CD4-positive, alpha-beta T cell treated with Interleukin-4 for 4 hours (primary cell): ENCODE measurements at places on chromosomes 6 and 20.

DNA sequence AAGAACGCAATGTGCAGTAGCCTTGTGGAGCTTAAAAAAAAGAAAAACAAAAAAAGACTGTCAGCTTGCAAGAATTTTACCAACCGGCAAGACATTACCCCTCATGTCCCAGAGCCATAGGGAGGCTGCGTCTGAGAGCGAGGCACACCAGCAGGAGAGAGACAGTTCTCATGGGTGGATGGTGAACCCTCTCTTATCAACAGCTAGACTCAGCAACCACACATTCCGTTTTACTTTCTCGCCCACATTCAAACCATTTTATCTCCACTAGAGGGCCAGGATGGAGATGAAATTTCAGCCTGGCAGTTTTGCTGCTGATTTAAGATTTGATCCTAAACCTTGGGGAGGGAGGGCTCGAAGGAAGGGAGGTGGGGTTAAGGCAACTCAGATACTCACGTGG lies 247.0 kb downstream of the ATXN1 start:
- peak; percentile 59 for DNase-seq

DNA sequence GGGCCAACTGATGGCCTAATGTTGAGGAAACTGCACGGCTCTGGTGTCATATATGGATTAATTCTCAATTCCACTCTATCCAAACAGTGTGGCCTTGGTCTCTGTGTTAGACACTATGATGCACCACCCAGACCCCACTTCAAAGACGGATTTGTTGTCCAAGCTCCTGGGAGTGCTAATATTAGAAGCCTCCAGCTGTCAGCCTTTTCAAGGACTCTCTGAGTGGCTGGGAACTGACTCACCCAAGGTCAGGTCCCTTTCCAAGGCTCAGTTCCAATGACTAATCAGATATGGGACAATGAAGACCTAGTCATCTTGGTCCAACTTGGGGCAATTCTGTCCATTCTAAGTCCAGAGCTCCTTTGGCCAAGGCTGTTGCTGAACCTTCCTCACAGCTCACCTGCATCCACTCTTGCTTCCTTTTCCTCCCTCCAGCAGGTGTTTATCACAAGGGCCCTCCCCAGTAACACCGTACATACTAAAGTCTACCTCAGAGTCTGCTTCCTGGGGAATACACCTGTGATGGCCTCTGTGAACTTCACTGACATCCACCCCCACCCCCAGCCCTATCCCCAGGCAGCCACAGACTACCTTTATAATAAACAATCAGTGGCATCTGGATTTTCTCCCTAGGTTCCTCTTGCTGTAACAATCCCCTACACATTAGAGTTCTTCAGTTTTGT lies 7.2 kb upstream of the IL20RA start:
- DNase-seq, result no peak

GRCh38 chr6:10412461-10413261 lies 2.2 kb downstream of the TFAP2A start:
- no peak for DNase-seq

DNA sequence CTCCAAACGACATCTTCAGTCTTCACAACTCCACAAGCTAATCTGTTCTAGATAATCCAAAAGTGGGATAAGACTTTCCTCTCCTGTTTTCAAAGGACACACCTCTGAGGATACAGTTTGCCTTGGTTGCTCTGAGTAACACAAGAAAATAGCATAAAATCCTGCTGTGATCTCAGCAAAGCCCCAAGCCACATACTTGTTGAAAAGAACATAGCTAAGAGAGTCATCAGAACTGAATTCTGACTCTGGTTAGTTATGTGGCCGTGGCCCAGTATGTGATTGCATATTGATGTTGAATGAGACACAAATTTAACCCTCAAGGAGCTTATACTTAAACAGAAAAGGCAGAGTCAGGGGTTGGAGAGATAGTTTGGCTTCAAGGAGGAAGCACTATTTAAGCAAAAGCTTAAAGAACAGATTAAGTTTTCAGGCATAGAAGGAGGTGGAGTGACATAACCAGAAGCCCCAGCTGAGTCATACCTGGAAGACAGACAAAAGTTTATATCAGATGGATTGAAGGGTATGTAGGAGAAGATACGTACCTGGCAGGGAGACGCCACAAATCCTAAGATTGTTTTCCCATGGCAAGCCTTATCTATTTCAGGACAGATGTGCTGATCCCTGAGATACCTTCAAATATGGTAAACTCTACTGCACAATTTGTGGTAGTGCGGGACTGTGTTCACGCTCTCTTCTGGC lies 41.2 kb downstream of the OPN5 start:
- no peak for DNase-seq

DNA sequence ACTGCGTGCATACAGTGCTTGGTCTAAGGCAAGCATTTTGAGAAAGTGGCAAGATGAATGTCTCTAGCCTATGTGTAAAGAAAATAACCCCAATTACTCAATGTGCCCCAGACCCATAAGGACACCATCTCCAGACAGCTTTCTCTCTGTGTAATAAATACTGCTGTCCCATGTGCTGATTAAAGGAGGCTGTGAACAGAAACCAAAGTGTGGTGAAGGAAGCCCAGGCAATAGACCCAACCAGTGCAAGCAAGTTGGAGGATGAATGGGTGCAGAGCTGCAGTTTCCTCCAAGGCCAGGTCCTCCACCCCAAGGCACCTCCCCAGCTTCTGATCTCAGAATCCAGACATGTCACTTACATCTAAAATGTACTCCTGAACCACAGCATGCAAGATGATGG lies 60.6 kb downstream of the TRAM2 start:
- DNase-seq, result no peak

- DNase-seq, result no peak
Measured at GRCh38 chr20:26216025-26216424, 519.4 kb upstream of the ZNF337 start.

- DNase-seq, result no peak
Measured at GRCh38 chr6:19452495-19452894, 384.7 kb upstream of the ID4 start.

DNA sequence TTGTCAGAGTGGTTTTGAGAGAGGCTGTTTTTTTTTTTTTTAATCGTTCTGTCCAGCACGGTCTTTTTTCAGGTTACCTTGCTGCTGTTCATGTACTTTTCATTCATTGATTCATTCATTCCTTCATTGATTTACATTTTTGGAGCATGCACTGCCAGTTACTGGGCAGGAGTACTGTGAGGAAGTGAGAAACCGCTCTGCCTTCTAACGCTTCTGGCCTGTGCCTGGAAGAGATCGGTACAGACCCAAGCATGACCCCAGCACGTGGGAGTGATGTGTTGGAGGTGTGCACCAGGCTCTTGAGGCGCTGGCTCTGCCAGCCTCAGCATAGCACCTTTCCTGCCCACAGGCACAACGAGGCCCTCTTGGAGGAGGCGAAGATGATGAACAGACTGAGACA lies 9.1 kb downstream of the RIPK1 start:
- DNase-seq, result no peak

GRCh38 chr6:15434823-15435380 lies 189.0 kb downstream of the JARID2 start:
- no peak for DNase-seq

DNA sequence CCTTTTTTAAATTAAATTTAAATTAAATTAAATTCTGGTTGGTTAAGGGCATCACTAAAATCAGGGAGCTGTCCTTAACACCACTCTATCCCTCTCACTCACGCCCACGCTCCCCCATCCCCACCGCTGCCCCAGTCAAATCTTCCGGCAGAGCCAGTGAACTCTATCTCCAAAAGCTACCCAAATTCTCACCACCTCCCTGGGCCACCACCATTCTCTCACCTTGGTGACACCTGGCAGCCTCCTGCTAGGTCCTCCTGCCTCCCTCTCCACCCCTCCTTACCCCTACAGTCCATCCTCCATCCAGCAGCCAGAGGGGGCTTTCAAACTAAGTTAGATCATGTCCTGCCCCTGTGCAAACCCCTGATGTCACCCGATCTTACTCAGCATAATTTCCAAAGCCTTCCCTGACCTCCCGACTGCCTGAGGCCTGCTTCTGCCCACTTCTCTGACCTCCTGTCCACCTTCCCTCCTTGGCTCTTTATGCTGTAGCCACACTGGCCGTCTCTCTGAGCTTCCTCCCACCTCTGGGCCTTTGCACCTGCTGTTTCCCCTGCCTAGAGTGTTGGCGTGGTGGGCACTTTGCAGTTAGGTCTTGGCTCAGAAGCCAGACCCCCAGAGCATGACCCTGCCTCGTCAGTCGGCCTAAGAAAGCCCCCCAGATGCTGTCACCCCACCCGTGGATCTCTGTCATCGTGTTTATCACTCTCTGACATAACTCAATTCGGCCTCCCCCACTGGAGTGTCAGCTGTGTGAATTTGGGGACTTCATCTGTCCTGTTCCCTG lies 24.7 kb downstream of the PTGIS start:
- no peak for DNase-seq

DNA sequence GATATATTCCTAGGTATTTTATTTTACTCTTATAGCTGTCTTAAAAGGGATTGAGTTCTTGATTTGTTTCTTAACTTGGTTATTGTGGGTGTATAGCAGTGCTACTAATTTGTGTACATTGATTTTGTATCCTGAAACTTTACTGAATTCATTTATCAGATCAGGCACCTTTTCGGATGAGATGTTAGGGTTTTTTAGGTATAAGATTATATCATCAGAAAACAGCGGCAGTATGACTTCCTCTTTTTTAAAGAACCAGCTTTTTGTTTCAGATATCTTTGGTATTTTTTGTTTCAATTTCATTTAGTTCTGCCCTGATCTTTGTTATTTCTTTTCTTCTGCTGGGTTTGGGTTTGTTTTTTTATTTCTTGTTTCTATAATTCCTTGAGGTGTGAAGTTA lies 382.4 kb upstream of the ADGRB3 start:
- no peak for DNase-seq

- DNase-seq, result no peak
Measured at GRCh38 chr6:10403385-10404106, 11.3 kb downstream of the TFAP2A start.

DNA sequence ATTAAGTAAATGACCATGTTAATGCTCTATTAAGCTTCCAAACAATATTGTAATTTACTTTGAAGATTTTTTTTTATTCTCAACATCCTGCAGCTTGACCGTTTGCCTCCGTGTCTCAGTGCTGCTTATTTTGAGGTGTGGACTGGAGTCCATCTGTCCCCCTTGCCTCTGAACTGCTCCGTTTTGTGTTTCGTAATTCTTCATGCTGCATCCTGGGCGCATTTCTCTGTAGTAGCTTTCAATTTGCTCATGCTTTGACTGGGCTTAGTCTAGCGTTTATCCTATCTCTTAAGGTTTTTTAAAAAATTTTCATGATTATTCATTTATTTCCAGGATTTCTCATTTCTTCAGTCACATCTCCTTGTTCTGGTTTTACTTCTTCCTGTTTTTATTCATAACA lies 37.8 kb downstream of the PTPN1 start:
- DNase-seq, result no peak

DNA sequence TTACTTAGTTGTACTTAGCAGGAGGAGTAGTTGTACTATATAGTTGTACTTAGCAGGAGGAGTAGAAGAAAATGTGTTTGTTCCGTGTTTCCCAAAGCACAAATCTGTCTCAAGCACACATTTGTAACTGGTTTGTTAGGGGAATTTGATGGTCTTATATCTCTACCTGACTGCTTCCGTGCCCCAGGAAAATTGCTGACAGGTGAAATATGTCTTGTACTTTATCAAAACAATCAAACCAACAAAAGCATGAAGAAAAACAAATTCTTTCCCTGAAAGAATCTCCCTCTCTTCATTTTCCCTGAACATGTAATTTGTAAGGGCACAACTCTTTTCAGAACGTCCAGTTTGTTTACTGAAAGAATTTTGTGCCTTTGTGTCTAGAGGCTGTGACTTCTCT lies 106.6 kb upstream of the RGS17 start:
- no peak for DNase-seq

DNA sequence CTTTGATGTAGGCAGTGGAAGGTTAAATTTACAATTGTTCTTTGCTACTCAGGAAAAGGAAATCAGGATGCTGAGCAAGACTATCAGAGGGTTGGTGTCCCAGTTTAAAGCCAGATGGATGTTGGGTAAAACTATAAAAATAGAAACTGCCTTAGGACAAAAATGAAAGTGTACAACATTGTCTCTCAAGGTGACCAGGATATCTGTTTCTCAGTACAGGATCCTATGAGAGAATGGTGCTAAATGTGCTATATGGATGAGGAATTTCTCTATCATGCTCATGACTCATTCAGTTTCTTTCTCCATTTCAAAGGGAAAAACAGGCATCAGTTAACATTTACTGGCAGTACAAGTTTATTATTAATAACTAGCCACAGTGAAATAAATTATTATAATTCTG lies 534.2 kb upstream of the GJE1 start:
- DNase-seq, result no peak

- DNase-seq, result no peak
Measured at GRCh38 chr6:144957236-144957937, 672.3 kb downstream of the UTRN start.

- no peak for DNase-seq
Measured at GRCh38 chr6:107517274-107517673, 27.4 kb downstream of the SOBP start.

DNA sequence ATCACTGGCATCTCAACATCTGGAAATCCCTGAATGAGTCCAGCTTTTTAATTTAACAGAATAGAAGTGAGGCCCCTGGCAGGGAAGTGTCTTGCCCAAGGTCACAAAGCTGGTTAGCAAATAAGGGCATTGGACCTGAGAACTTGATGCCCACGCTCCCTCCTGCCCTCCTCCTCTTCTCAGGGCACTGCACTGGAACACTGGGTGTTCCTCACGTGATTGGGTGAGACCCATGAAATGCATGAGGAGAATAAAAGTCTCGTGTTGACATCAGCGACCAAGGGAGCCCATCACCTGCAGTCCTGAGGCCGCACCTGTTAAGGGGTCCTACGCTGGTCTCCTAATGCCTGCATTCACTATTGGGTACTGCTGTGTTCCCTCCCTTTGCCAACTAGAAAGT lies 7.4 kb downstream of the FAM50B start:
- DNase-seq, result no peak

- no peak for DNase-seq
Measured at GRCh38 chr6:8436966-8437365, 1.6 kb upstream of the SLC35B3 start.

- no peak for DNase-seq
Measured at GRCh38 chr20:22775671-22776139, 191.3 kb upstream of the FOXA2 start.

- peak; percentile 19 for DNase-seq
Measured at GRCh38 chr20:38152621-38153221, 12.3 kb downstream of the TGM2 start.

DNA sequence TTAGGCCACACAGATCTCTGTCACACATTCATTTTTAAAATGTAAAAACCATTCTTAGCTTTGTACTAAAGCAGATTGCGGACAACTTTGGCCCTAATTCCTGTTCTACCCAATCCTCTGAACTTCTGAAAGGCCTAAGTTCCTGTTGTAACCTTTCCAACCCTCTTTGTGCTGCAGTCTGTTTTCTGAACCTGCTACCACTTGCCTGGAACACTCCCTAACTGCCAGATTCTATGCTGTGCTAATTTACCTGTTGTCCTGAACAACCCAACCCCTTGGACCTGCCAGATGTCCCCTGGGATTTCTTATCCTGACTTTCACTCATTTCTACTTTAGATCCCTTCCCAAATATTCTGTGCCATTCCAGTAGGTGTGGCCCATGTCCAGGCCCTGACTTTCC lies 398.7 kb downstream of the ZFAND3 start:
- DNase-seq, result no peak

GRCh38 chr6:11542863-11543262 lies 5.3 kb downstream of the TMEM170B start:
- no peak for DNase-seq

- DNase-seq, result no peak
Measured at GRCh38 chr6:141426400-141426980, 706.2 kb upstream of the GJE1 start.
